ENCODE measurements at places on chromosomes 7 and 10. TPM values are rescaled to one million over a fixed set of nuclear protein-coding genes. Genes with fewer than 3 reads are reported as not detected.

- no peaks in the 10 kb centered on the region for H3K27me3 ChIP-seq
- H3K4me1 ChIP-seq: no peaks in the 10 kb centered on the region
- no peak for DNase-seq
- H3K27ac ChIP-seq: no peak overlapping the region
- H3K4me3 ChIP-seq: no peak overlapping the region
Measured at GRCh38 chr7:159007996-159008389, 136.7 kb downstream of the VIPR2 start.

- H3K4me1 ChIP-seq: peaks cover 20% of the 10 kb centered on the region
- peak; percentile 89 for DNase-seq
- no peaks in the 10 kb centered on the region for H3K27me3 ChIP-seq
- H3K27ac ChIP-seq: no peak overlapping the region
Measured at GRCh38 chr10:34290412-34291081, 524.5 kb downstream of the PARD3 start.

Gene STEAP2
- total RNA-seq: 2.3 TPM

DNA sequence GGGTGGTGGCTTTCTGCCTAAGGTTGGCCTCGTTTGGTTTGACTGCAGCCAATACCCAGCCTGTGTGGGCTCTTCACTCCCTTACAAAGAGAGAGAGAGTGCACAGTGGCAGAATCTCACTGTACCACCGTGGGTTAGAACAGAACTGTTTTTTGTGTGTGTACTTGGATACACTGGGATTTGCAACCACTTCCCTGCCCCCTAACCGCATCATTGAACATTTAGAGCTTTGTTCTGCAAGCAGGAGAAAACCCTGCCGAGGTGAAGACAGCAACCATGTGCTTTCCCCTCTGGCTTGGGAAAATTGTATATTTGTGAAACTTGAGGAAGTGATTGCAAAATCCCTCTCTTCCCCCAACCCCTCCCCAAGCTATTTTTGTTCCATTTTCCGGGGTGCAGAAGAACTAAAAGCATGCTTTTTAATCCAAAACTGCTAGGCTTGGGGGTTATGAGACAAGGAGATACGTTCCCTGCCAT lies 201.2 kb downstream of the TCF7L2 start:
- H3K27me3 ChIP-seq: no peaks in the 10 kb centered on the region
- H3K4me1 ChIP-seq: no peaks in the 10 kb centered on the region
- DNase-seq: no peak

Gene HMX3
- not detected for total RNA-seq

GRCh38 chr10:24568042-24568441 lies 155.6 kb downstream of the ARHGAP21 start:
- no peak overlapping the region for H3K27ac ChIP-seq
- H3K4me1 ChIP-seq: no peaks in the 10 kb centered on the region
- no peaks in the 10 kb centered on the region for H3K36me3 ChIP-seq
- no peak overlapping the region for H3K4me3 ChIP-seq

- peaks cover 2% of the 10 kb centered on the region for H3K27me3 ChIP-seq
- peaks cover 4% of the 10 kb centered on the region for H3K4me1 ChIP-seq
- H3K27ac ChIP-seq: no peak overlapping the region
- no peak for DNase-seq
- H3K36me3 ChIP-seq: no peaks in the 10 kb centered on the region
Measured at GRCh38 chr7:38928506-38928905, 19.5 kb upstream of the VPS41 start.

Gene CCDC172
- not detected for total RNA-seq

Gene CDC14C
- total RNA-seq: 0.17 TPM

Gene ARHGEF35
- 4.4 TPM for total RNA-seq

Gene CYP26C1
- not detected for total RNA-seq

Gene AMPH
- total RNA-seq: 3.3 TPM

DNA sequence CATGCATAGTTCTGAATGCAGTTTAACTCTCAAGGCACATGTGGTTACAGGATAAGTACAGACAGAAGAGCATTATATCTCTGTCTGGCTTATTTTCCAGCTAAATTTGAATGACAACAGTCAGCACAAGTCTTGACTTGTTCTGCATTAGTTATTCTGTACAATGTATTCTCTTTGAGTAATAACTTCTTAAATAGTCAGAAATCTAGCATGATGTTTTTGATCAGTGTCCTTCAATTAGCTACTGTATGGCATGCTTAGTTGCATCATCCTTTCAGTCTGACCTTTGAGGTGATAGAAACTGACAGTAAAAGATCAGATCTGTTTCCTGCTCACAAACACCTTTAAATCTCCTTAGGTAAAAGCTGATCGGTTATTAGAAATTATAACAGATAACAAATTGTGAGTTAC lies 118.1 kb downstream of the ARL4A start:
- no peak overlapping the region for H3K27ac ChIP-seq
- DNase-seq: no peak
- no peaks in the 10 kb centered on the region for H3K4me1 ChIP-seq
- no peak overlapping the region for H3K4me3 ChIP-seq
- H3K36me3 ChIP-seq: no peaks in the 10 kb centered on the region
- H3K27me3 ChIP-seq: no peaks in the 10 kb centered on the region

- peak overlapping the region; percentile 26 for H3K4me3 ChIP-seq
- no peak overlapping the region for H3K27ac ChIP-seq
- H3K36me3 ChIP-seq: no peaks in the 10 kb centered on the region
- DNase-seq: peak; percentile 37
Measured at GRCh38 chr10:108561649-108562048, 1361.7 kb downstream of the XPNPEP1 start.

Gene RGR
- not detected for total RNA-seq

GRCh38 chr10:43212043-43212721 lies 54.7 kb downstream of the RASGEF1A start:
- no peak for DNase-seq
- H3K27me3 ChIP-seq: peaks cover 7% of the 10 kb centered on the region
- H3K4me3 ChIP-seq: no peak overlapping the region
- peaks cover 10% of the 10 kb centered on the region for H3K4me1 ChIP-seq
- no peak overlapping the region for H3K27ac ChIP-seq
- H3K36me3 ChIP-seq: no peaks in the 10 kb centered on the region

GRCh38 chr10:21401196-21401595 lies 124.3 kb downstream of the SKIDA1 start:
- H3K4me1 ChIP-seq: peaks cover 32% of the 10 kb centered on the region
- no peak overlapping the region for H3K4me3 ChIP-seq
- no peak overlapping the region for H3K27ac ChIP-seq
- peak; percentile 14 for DNase-seq

DNA sequence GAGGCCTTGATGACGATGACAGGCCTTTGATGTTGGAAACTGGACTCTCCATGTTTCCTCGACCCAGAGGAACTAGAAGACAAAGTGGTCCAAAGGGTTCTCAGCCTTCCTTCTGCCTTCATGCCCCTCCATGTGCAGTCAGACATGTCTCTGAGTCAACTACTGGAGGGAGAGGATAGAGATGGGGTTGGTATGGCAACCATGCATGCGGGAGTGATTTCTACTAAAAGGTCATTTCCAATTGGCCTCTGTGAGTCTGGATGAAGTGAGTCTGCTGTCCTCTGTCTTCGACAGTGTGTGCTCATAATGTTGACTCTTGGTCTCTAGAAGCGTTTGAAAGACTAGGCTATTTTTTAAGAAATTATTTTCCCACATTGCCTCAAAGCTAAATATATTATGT lies 29.2 kb downstream of the STK17A start:
- H3K4me3 ChIP-seq: no peak overlapping the region
- peak; percentile 39 for DNase-seq
- H3K27ac ChIP-seq: peak overlapping the region; percentile 51
- H3K36me3 ChIP-seq: peaks cover 38% of the 10 kb centered on the region

Gene SNCG
- total RNA-seq: 3.0 TPM

GRCh38 chr7:97269741-97270140 lies 152.2 kb downstream of the SDHAF3 start:
- no peak overlapping the region for H3K4me3 ChIP-seq
- no peak overlapping the region for H3K27ac ChIP-seq
- DNase-seq: no peak
- no peaks in the 10 kb centered on the region for H3K4me1 ChIP-seq
- no peaks in the 10 kb centered on the region for H3K36me3 ChIP-seq
- H3K27me3 ChIP-seq: no peaks in the 10 kb centered on the region

Gene FZD8
- total RNA-seq: 30.9 TPM

GRCh38 chr10:70874061-70874460 lies 14.3 kb downstream of the PCBD1 start:
- H3K36me3 ChIP-seq: peaks cover 47% of the 10 kb centered on the region
- no peaks in the 10 kb centered on the region for H3K4me1 ChIP-seq
- H3K27ac ChIP-seq: no peak overlapping the region

GRCh38 chr10:84230359-84230758 lies 5.0 kb upstream of the LRIT2 start:
- DNase-seq: no peak
- H3K4me3 ChIP-seq: no peak overlapping the region
- no peak overlapping the region for H3K27ac ChIP-seq
- no peaks in the 10 kb centered on the region for H3K4me1 ChIP-seq
- no peaks in the 10 kb centered on the region for H3K36me3 ChIP-seq
- no peaks in the 10 kb centered on the region for H3K27me3 ChIP-seq

- no peak for DNase-seq
- no peaks in the 10 kb centered on the region for H3K36me3 ChIP-seq
- no peaks in the 10 kb centered on the region for H3K4me1 ChIP-seq
- H3K27me3 ChIP-seq: no peaks in the 10 kb centered on the region
- no peak overlapping the region for H3K27ac ChIP-seq
Measured at GRCh38 chr10:129074939-129075338, 392.1 kb upstream of the MGMT start.

DNA sequence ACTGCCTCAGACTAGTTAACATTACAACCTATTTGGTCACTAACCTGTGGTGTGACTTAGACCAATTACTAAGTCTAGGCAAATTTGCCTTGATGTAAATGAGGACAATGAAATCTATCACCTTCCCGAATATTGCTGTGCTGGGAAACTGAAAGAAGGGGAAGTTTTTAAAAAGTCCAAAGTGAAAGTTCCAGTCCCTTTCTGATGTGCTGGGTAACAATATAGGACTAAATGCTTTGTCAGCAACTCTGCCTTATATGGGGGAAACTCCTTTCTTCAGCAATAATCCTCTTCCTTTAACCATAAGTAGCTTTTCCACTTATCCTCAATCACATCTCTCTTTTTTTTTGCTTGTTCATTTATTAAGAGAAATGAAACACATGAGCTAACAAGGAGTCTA lies 3.9 kb downstream of the PIK3AP1 start:
- H3K36me3 ChIP-seq: no peaks in the 10 kb centered on the region
- no peak for DNase-seq
- H3K27me3 ChIP-seq: peaks cover 14% of the 10 kb centered on the region
- H3K4me1 ChIP-seq: peaks cover 2% of the 10 kb centered on the region
- H3K27ac ChIP-seq: no peak overlapping the region
- H3K4me3 ChIP-seq: no peak overlapping the region

Gene PON1
- total RNA-seq: 1.00 TPM

Gene OR2A42
- not detected for total RNA-seq

Gene LZTS2
- total RNA-seq: 69.9 TPM

- H3K27ac ChIP-seq: no peak overlapping the region
- no peak overlapping the region for H3K4me3 ChIP-seq
Measured at GRCh38 chr7:33932221-33932620, 26.9 kb downstream of the BMPER start.

Gene FEZF1
- 0.61 TPM for total RNA-seq

GRCh38 chr7:37921876-37922275 lies 1.4 kb downstream of the EPDR1 start:
- DNase-seq: no peak
- no peak overlapping the region for H3K27ac ChIP-seq
- no peaks in the 10 kb centered on the region for H3K36me3 ChIP-seq
- peaks cover 17% of the 10 kb centered on the region for H3K27me3 ChIP-seq
- peaks cover 10% of the 10 kb centered on the region for H3K4me1 ChIP-seq

- no peak for DNase-seq
- H3K27ac ChIP-seq: no peak overlapping the region
- H3K4me1 ChIP-seq: no peaks in the 10 kb centered on the region
- H3K27me3 ChIP-seq: no peaks in the 10 kb centered on the region
- no peak overlapping the region for H3K4me3 ChIP-seq
Measured at GRCh38 chr10:54203401-54203800, 597.6 kb downstream of the PCDH15 start.

DNA sequence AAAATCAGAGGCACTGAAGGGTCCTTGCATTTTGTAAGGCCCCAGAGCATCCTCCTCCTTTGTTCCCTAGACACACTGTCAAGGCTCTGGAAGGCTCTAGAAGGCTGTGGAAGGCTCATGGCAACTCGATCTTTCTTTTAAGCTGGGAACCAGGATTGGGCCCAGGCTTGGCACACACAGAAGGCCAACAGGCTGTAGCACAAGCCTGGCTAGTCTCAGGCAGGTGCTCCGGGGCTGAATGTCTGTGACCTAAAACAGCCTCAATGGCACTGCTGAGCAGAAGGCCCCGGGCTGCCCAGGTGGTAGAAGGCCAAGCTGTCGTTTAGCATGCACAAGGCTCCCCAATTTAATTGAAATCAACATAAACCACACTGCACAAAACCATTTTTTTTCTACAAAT lies 55.7 kb downstream of the PRKAG2 start:
- DNase-seq: no peak
- peaks cover 19% of the 10 kb centered on the region for H3K27me3 ChIP-seq
- H3K4me3 ChIP-seq: no peak overlapping the region
- H3K36me3 ChIP-seq: no peaks in the 10 kb centered on the region
- no peak overlapping the region for H3K27ac ChIP-seq

GRCh38 chr7:128162666-128163065 lies 78.4 kb upstream of the LEP start:
- no peaks in the 10 kb centered on the region for H3K36me3 ChIP-seq
- peaks cover 32% of the 10 kb centered on the region for H3K4me1 ChIP-seq
- H3K27me3 ChIP-seq: peaks cover 33% of the 10 kb centered on the region
- H3K4me3 ChIP-seq: no peak overlapping the region

Gene CD36
- total RNA-seq: 2.6 TPM

GRCh38 chr7:40546616-40547501 lies 412.1 kb downstream of the SUGCT start:
- H3K27ac ChIP-seq: no peak overlapping the region
- H3K27me3 ChIP-seq: no peaks in the 10 kb centered on the region
- peaks cover 6% of the 10 kb centered on the region for H3K4me1 ChIP-seq

DNA sequence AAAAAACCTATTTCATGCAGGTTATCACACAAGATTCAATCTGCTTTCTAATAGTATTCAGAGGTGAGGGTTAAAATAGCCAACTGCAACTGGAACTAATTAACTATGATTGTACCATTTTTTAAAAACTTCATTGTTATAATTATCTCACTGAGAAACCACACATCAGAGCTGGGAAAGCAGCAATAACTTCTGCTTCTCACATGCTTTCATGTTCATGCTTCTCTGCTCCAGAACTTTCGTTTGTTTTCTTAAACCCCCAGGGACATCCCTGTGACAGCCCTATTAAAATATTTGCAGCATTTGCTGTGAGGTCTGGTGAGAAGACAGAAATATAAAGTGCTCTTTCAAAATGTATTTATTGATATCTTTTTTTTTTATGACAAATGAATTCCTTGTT lies 389.0 kb upstream of the SORCS1 start:
- no peaks in the 10 kb centered on the region for H3K36me3 ChIP-seq
- peak overlapping the region; percentile 33 for H3K27ac ChIP-seq
- H3K4me1 ChIP-seq: peaks cover 7% of the 10 kb centered on the region

Gene TEX47
- not detected for total RNA-seq

Gene CHAT
- 1.00 TPM for total RNA-seq

GRCh38 chr7:132465516-132465915 lies 110.8 kb downstream of the PLXNA4 start:
- H3K4me1 ChIP-seq: peaks cover 9% of the 10 kb centered on the region

GRCh38 chr7:124323597-124323996 lies 290.7 kb upstream of the TMEM229A start:
- DNase-seq: no peak
- H3K4me1 ChIP-seq: no peaks in the 10 kb centered on the region
- no peak overlapping the region for H3K27ac ChIP-seq
- no peak overlapping the region for H3K4me3 ChIP-seq
- no peaks in the 10 kb centered on the region for H3K36me3 ChIP-seq

Gene MYH16
- total RNA-seq: 0.11 TPM

- no peak overlapping the region for H3K27ac ChIP-seq
- no peaks in the 10 kb centered on the region for H3K36me3 ChIP-seq
- peak; percentile 2 for DNase-seq
- no peak overlapping the region for H3K4me3 ChIP-seq
Measured at GRCh38 chr7:88835147-88835728, 39.7 kb upstream of the TEX47 start.

Data from astrocyte (in vitro differentiated cells and primary cell).